Heart left ventricle (tissue), 16 donors: ENCODE measurements at places on chromosomes 1 and 21. TPM values are rescaled to one million over a fixed set of nuclear protein-coding genes. Genes with fewer than 3 reads are reported as not detected.
A peak's percentile ranks its signal among the peaks of the same experiment; 100 is the strongest.

Gene DYNLT5
- total RNA-seq: 7.3 TPM

DNA sequence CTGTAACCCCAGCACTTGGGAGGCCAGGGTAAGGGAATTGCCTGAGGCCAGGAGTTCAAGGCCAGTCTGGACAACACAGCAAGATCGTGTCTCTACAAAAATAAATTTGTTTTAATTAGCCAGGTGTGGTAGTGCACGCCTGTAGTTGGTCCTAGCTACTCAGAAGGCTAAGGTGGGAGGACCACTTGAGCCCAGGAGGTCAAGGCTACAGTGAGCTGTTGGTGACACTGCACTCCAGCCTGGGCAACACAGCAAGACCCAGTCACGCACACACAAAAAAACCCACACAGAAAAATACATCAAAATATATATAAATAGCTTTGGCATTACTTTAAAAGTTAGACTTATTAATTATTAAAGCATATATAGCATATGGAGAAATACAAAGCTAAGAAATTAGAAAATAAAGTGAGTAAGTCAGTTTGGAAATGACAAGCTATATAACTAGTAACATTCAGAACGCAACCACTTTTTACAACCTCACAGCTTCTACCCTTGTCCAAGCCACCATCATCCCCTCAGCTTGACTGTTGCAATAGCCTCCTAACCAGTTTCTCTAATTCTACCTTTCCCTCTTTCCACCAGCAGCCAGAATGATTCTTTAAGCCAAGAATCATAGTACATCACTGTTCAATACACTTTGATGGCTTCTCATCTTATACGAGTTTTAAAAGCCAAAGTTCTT lies 14.5 kb downstream of the PIK3R3 start:
- no peak for DNase-seq

DNA sequence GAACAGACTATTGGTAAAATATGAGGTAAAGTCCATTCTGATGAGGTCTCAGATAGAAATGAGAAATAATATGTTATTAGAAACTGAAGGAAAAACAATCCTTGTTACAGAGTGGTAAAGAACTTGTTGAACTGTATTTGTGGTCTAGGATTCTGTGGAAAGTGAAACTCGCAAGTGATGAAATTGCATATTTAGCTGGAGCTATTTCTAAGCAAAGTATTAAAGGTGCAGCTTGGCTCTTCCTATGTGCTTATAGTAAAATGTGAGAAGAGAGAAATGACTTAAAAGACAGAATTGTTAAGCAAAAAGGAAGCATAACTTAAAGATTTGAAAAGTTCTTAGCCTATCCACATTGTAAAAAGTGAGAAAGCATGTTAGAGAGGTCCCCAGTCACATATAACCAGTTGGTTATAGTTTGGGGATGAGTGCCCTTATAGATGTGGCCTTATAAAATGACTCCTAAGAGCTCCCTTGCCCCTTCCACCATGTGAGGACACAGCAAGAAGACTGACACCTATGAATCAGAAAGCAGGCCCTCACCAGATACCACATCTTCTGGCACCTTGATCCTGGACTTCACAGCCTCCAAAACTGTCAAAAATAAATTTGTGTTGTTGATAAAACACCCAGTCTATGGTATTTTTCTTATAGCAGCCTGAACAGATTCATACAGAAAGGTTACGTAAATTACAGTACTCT lies 24.8 kb downstream of the PHTF1 start:
- no peak for DNase-seq

- DNase-seq: no peak
Measured at GRCh38 chr1:226717256-226717909, 21.7 kb downstream of the ITPKB start.

GRCh38 chr1:36836196-36836883 lies 198.0 kb downstream of the GRIK3 start:
- no peak for DNase-seq

GRCh38 chr1:175254190-175254589 lies 61.6 kb upstream of the KIAA0040 start:
- no peak for DNase-seq

GRCh38 chr1:37746806-37747205 lies 18.1 kb downstream of the EPHA10 start:
- DNase-seq: no peak

GRCh38 chr1:41726899-41727748 lies 191.6 kb downstream of the HIVEP3 start:
- DNase-seq: peak; percentile 79

GRCh38 chr1:173553312-173553711 lies 49.6 kb downstream of the SLC9C2 start:
- no peak for DNase-seq

DNA sequence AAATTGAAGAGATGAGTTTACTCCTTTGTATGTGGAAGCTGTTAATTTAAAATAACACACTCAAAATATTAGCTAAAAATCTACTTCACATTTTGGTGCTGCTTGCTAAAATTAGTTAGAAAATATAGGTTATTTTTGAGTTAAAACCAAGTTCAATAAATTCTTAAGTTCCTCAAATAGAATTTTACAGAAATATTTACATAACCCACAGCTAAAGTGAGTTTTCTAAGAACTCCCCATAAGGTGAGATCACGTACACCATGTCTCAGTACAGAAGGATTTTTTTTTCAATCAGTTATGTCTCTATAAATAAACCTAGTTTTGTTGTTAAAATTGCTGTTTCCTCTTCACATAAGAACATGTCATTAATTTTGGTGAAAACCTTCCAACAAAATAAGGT lies 108.0 kb downstream of the SDCCAG8 start:
- DNase-seq: no peak

DNA sequence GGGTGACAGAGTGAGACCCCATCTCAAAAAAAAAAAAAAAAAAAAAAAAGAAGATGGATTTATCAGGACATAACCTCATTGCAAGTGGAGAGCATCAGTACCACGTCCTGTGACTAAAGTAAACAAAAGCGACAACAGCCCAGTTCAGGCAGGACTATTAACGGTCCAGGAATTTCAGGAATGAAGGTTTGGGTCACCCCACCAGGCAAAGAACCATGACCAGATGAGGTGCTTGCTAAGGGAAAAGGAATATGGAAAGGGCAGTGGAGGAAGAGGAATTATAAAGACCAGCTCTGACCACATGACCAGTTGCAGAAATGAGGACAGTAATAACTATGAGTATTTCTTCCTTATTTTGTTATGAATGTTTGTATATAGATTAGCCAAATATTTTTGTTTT lies 35.4 kb upstream of the EIF4G3 start:
- DNase-seq: no peak

GRCh38 chr1:43021547-43022474 lies 63.1 kb upstream of the SLC2A1 start:
- DNase-seq: no peak
